GM23338 (cell line): ENCODE measurements at places on chromosomes 16 and 17.
A peak's percentile ranks its signal among the peaks of the same experiment; 100 is the strongest.

GRCh38 chr17:62668091-62668804 lies 40.8 kb downstream of the MRC2 start:
- H3K36me3 ChIP-seq, result no peaks in the 10 kb centered on the region
- no peak overlapping the region for H3K4me3 ChIP-seq
- DNase-seq, result no peak
- no peaks in the 10 kb centered on the region for H3K4me1 ChIP-seq

GRCh38 chr17:18006495-18007239 lies 32.3 kb downstream of the ATPAF2 start:
- no peaks in the 10 kb centered on the region for H3K27me3 ChIP-seq
- no peak overlapping the region for H3K4me3 ChIP-seq
- DNase-seq, result peak; percentile 40
- no peak overlapping the region for H3K27ac ChIP-seq
- no peaks in the 10 kb centered on the region for H3K36me3 ChIP-seq

DNA sequence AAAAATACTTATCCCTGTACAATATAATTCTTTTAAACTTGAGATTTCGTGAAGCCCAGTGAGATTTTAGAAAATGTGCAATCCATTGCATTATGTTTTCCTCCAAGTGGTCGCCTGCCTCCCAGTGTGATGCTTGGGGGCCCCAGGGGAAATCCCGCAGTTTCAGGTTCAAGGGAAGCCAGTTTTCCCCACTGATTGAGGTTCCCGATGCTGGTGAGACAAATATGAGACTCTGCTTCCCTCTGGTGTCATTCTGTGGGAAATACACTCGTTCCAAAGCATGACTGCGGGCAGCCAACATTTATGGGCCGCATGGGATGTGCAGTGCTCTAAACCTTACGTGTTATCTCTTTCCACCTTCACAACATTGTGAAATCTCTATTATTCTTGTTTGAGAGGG lies 200.8 kb downstream of the PRKCB start:
- H3K27me3 ChIP-seq, result no peaks in the 10 kb centered on the region
- H3K36me3 ChIP-seq, result no peaks in the 10 kb centered on the region
- H3K4me1 ChIP-seq, result no peaks in the 10 kb centered on the region

GRCh38 chr17:43468691-43469139 lies 15.1 kb upstream of the DHX8 start:
- no peaks in the 10 kb centered on the region for H3K4me1 ChIP-seq
- H3K36me3 ChIP-seq, result no peaks in the 10 kb centered on the region
- DNase-seq, result no peak

- no peak overlapping the region for H3K4me3 ChIP-seq
- H3K27me3 ChIP-seq, result no peaks in the 10 kb centered on the region
- H3K27ac ChIP-seq, result no peak overlapping the region
- no peaks in the 10 kb centered on the region for H3K36me3 ChIP-seq
These were observed 9.3 kb downstream of the BBS2 start for GRCh38 chr16:56510544-56510943.

- H3K36me3 ChIP-seq, result no peaks in the 10 kb centered on the region
- peaks cover 4% of the 10 kb centered on the region; the same call in 1 of the 2 replicates for H3K4me1 ChIP-seq
- no peak overlapping the region for H3K27ac ChIP-seq
- DNase-seq, result peak; percentile 61
These were observed 2.4 kb downstream of the ASGR1 start for GRCh38 chr17:7176841-7177190.

- H3K27me3 ChIP-seq, result peaks cover 17% of the 10 kb centered on the region
- peak; percentile 22 for DNase-seq
- H3K36me3 ChIP-seq, result no peaks in the 10 kb centered on the region
- no peak overlapping the region for H3K4me3 ChIP-seq
These were observed 7.2 kb downstream of the PLCG2 start for GRCh38 chr16:81786321-81786720.

DNA sequence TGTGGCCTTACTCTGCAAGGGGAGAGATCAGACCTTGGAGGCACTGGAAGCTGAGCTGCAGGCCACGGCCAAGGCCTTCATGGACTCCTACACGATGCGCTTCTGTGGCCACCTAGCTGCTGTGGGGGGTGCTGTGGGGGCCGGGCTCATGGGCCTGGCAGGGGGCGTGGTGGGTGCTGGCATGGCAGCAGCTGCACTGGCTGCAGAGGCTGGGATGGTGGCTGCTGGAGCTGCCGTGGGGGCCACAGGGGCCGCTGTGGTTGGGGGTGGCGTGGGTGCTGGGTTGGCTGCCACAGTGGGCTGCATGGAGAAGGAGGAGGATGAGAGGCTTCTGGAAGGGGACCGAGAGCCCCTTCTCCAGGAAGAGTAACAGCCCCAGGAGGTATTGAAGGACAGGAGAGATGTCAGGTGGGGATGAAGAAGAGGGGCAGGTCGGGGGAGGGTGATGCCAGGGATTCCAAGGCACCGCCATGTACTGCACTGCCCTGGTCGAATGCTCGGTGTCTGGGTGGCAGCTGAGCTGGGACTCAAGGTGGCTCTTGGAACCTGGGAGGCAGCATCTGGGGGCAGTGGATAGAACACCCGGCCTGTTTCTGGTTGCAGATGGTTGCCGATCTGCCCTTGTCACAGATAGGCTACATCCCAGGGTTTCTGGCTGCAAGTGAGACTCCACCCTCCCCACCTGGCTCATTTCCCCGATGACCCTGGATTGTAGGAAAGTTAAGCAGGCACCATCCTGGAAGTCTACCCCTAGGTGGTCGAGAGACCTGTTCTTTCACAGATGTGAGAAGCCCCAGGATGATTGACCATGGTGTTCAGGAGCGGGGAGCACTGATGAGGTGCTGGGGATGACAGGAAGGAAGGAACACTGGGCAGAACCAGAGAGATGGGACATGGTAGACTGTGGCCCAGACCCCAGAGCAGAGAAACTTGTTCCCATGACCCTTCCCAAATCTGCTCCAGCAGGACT lies 5.1 kb downstream of the RNF112 start:
- H3K4me3 ChIP-seq, result no peak overlapping the region
- peaks cover 9% of the 10 kb centered on the region for H3K4me1 ChIP-seq
- H3K27me3 ChIP-seq, result no peaks in the 10 kb centered on the region
- H3K36me3 ChIP-seq, result no peaks in the 10 kb centered on the region
- H3K27ac ChIP-seq, result no peak overlapping the region
- no peak for DNase-seq

DNA sequence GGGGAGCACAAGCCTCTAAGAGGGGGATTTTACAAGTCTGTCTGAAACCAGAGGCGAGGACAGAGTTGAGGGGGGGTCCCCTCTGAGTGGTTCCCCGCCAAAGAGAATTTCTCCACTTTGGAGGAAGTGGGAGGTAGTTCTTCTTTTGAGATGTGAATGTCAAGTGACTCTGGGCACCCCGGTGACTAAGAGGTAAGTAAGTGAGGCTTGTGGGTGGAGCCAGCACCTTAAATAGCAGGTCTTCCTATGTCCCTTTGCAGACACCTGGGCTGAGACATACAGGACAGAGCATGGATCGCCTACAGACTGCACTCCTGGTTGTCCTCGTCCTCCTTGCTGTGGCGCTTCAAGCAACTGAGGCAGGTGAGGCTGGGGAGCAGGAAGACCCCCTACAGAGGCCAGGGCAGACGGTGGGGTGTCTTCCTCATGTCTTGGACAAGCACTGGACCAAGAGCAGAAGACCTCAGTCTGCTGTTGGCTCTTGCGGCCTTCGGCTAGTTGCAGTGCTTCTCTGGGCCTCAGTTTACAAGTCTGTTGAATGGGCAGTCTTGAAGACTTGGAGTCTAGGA lies at the start of gene CCL22:
TSS of gene CCL22 (plus strand) at position 257 of the 569 bp plus-strand sequence. CDS start at position 291, 34 bp downstream.
- no peaks in the 10 kb centered on the region for H3K4me1 ChIP-seq
- H3K36me3 ChIP-seq, result no peaks in the 10 kb centered on the region
- H3K27me3 ChIP-seq, result no peaks in the 10 kb centered on the region
- no peak within 1 kb of the TSS for H3K27ac ChIP-seq

DNA sequence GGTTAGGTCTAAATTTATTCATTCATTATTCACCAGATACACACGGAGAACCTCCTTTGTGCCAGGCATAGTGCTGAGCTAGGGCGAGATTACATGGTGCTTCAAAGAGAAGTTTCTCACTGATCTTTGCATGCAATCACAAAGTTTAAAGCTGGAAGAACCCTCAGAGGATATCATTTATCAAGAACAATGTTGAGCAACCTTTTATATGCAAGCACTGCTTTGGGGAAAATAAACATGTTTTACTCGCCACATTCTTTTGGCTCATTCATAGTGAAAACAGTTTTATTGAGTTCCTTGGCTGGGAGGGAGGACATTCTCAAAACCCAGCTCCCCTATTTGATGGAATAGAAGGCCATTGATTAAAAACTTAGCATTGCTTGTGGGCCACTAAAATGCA lies 49.8 kb upstream of the XYLT1 start:
- no peak overlapping the region for H3K27ac ChIP-seq
- H3K36me3 ChIP-seq, result no peaks in the 10 kb centered on the region
- no peak overlapping the region for H3K4me3 ChIP-seq
- no peaks in the 10 kb centered on the region for H3K4me1 ChIP-seq
- DNase-seq, result no peak
- H3K27me3 ChIP-seq, result no peaks in the 10 kb centered on the region

DNA sequence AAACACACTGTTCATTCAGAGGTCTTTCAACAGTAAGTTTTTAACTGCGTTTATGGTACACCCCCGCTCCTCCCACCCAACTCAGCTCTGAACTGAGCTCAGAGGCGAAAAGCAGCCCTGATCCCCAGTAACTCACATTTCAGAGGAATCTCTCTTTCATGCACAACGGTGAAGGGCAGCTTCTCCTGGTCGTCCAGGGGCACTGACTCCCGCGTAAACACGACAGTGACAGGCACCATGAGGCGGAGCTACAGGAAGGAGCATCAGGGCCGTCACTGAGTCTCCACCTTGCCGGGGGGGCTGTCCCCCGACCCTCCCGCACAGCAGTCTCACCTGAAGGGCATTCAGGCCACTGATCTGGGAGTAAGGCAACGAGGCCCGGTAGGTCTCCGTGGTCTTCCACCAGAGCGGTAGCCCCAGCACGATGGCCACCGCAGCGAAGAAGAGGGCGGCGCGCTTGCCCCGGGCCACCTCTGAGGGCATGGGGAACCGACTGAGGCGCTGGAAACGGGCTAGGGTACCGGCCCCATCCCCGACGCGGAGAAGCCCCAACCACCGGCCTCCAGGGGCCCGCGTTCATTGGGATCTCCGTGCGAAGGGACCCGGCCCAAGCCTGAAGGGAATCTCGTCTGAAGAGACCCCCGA lies 486 bp downstream of the PIGS start:
- peaks cover 4% of the 10 kb centered on the region; the same call in 1 of the 2 replicates for H3K27me3 ChIP-seq
- H3K27ac ChIP-seq, result 0 out of 2 replicates have a peak overlapping the region, but pooled peaks have one; percentile 69
- peaks cover 20% of the 10 kb centered on the region for H3K4me1 ChIP-seq
- H3K36me3 ChIP-seq, result no peaks in the 10 kb centered on the region; the same call in none of the 2 replicates
- DNase-seq, result peak; percentile 71

- H3K4me3 ChIP-seq, result no peak overlapping the region
- H3K27me3 ChIP-seq, result no peaks in the 10 kb centered on the region
- no peaks in the 10 kb centered on the region for H3K4me1 ChIP-seq
- H3K27ac ChIP-seq, result no peak overlapping the region
- DNase-seq, result no peak
These were observed 52.5 kb upstream of the HELZ start for GRCh38 chr17:67297454-67297960.

DNA sequence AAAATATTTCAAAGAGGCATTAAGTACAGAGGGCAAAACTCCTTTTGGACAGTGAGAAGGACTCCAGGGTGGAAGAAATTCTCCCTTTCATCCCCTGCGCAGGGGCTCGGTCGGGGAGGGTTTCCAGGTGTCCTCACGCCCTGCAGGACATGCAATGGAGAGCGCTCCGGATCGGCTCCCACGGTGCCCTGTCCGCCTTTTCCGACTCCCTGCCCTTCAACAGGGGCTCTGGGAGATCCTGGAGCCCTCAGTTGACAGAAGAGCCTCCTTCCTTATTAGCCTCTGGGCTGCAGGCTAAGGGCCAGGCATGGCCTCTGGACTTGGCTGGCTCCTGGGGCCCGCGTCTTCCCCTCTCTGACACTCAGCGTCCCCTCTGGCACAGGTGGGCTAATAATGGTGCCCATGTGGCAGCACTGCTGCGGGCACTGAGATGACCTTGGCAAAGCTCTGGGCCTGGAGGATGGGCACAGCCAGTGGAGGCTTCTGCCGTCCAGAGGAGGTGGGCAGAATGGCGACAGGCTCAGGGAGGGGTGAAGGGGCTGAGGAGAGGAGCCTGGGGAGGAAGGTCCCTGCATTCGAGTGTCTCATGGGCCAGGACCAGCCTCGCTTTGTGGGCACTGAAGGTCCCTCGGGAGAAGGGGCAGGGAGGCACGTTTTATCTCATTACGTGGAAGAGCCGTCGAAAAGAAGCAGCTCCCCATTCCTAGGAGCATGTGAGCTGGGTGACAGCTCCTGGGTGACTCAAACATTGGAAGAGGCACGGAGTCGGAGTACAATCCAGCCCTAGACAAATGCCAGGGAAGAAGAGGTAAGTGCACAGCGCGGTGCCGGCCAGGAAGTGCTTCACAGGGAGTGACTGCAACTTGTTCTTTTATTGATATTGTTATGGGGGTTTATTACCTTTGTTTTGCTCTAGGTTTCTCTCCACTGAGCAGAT lies 161.7 kb downstream of the IRF8 start:
- H3K27me3 ChIP-seq, result no peaks in the 10 kb centered on the region
- no peak for DNase-seq
- no peak overlapping the region for H3K27ac ChIP-seq
- H3K4me3 ChIP-seq, result no peak overlapping the region
- H3K4me1 ChIP-seq, result no peaks in the 10 kb centered on the region
- H3K36me3 ChIP-seq, result no peaks in the 10 kb centered on the region

GRCh38 chr17:38355251-38355650 lies 3.6 kb downstream of the SOCS7 start:
- no peak overlapping the region for H3K27ac ChIP-seq
- no peak for DNase-seq
- H3K4me1 ChIP-seq, result peaks cover 52% of the 10 kb centered on the region
- H3K36me3 ChIP-seq, result no peaks in the 10 kb centered on the region

DNA sequence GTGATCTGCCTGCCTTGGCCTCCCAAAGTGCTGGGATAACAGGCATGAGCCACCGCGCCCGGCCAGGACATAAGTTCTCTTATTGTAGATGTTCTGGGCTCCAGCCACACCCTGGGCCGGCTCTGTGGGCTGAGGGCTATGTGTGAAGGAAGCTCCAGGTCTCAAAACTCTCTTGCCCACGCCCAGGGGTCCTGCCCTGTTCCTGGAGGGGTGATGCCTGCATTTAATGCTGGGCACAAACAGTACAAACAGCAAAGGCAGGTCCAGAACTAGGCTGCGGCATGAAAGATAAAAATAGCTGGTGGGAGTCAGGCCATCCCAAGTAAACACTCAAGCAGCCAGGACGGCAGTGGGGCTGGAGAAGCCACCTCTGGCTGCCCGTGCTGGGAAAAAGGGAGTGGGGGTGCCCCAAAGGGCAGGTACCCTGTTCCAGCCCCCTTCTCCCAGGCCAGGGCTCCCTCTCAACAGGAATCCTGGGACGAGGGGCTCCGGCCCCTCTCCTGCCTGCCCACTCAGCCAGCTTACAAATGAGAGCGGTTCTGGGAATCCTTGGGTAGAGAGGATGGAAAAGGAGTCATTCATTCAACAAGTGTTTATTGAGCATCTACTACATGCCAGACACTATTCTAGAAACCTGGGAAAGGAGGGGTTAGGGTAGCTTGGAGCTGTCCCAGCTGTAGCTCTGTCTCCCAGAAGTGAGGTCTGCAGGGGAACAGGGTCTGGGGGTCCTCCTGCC lies 4.6 kb downstream of the TRIM47 start:
- no peak overlapping the region for H3K27ac ChIP-seq
- DNase-seq, result no peak
- H3K4me3 ChIP-seq, result no peak overlapping the region
- H3K4me1 ChIP-seq, result peaks cover 16% of the 10 kb centered on the region; the same call in 1 of the 2 replicates
- H3K36me3 ChIP-seq, result no peaks in the 10 kb centered on the region
